Epithelial cell of proximal tubule (primary cell): ENCODE measurements at places on chromosomes 5 and 9. TPM values are rescaled to one million over a fixed set of nuclear protein-coding genes. Genes with fewer than 3 reads are reported as not detected.

STKLD1 gene
- 1.3 TPM in 1 of 2 replicates, not detected in the other for total RNA-seq

DDX4 gene
- not detected in 2 replicates for total RNA-seq

- DNase-seq = no peak
Measured at GRCh38 chr9:20209391-20210340, 412.6 kb downstream of the MLLT3 start.

DNA sequence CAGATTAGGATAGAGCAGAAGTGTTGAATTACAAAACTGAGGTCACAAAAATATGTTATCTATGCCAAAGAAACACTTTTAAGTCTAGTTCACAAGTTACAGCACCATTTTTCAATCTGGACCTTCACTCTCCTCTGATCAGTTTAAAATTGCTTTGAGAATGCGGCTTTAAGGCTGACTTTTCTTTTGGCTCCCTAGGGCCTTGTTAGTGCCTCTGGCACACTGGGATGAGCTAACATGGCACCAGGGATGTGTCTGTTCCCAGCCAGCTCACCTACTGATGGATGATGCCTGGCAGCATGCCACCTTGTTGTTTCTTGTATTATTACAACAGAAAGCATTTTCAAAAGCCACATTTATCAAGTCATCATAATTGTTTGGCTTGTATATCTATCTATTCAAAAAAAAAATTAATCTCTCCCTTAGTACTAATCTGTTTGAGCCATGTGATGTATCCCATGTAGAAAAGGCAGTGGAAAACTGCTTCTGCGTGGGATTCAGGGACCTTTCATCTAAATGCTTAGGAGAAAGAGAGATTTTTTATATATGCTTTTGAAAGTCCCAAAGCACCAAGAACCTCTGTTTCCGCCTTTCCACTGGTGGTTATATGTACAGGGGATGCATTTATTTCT, 46.6 kb downstream of the ADAMTSL1 start:
- no peak for DNase-seq

- no peak for DNase-seq
Measured at GRCh38 chr9:24051587-24051986, 225.5 kb upstream of the ELAVL2 start.

DNA sequence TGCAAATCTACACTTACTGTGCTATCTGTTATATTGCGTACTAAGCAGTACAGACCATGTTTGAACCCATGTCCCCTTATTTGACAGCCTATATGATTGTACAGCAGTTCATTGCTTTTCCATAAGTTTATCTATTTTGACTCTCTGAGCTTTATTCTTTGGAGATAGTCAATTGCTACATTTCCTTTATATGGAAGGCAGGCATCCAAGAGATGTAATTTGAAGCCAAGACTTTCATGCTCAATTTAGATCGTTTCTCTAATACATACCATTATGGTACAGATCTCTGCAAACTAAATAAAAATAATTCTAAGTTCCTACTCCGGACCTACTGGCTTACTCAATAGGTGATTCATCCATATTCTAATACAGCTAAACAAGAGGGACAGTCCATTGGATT, 424.8 kb downstream of the TMEM38B start:
- DNase-seq = no peak

GRCh38 chr5:174481737-174482136, 242.6 kb upstream of the MSX2 start:
- no peak for DNase-seq

GRCh38 chr5:143938230-143938629, 126.3 kb downstream of the HMHB1 start:
- DNase-seq = no peak
